GM20000 (cell line): ENCODE measurements at places on chromosomes 2 and 18.

GRCh38 chr2:100674666-100675065 is 111.9 kb downstream of the PDCL3 start:
- no peak for DNase-seq

DNA sequence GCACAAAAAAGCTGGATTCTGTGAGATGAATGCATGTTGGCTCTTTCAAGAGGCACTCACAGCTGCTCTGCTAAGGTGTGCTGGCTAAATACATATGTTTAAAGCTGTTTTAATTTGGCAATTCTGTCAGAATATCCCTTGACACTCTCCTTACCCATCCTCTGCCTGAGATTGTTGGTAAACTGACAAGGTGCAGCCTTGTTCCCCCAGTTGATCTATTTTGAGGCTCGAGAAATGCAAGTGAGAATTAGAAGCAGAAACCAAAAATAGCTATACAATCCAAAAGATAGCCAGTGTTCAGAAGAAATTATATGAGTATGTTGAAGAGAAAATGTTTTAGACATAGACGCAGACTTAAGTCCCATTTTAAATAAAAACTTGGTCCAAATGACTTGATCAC is 971.7 kb upstream of the GYPC start:
- DNase-seq = no peak

DNA sequence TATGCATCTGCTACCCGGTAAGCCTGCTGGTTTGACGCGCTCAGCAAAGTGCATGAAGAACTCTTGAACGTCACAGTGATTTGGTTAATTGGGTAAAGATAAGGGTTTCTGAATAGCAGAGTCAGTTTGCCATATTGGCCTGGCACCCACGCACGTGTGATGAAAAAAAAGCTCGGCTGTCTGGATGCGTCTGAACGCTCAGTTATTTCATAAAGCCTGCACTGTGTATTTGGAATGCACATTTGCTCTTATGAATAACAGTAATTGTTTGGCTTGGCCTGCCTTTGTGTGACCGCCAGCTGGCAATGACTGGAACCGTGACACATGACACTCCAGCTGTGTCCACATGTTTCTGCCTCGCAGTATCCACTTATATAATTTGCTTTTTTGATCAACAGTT is 129.2 kb upstream of the MEIS1 start:
- no peak for DNase-seq

- no peak for DNase-seq
Observed at GRCh38 chr18:2597639-2598038, 26.3 kb downstream of the NDC80 start.

DNA sequence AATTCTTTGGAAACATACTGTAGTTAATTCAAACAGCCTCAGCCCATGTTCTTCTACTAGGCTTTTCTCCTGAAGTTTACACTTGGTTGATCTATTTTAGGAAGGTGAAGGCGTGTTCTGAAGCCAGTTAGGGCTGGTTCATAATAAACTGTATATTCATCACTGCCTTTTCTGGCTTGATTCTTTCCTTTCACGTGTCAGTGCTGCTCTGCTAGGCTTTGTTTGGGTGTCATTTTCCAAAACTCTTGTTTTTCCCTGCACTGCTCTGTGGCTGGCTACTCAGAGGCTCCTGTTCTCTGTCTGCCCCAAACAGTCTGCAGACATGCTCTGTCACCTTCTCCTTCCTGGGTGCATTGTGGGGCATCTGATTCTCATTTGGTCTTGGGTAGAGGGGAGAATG is 136.1 kb downstream of the PARD3B start:
- no peak for DNase-seq

- no peak for DNase-seq
Observed at GRCh38 chr2:134737671-134738070, 18.9 kb upstream of the TMEM163 start.

GRCh38 chr18:2104620-2105462 is 466.5 kb downstream of the METTL4 start:
- DNase-seq = peak; percentile 61

- no peak for DNase-seq
Observed at GRCh38 chr2:11140492-11140891, 14.8 kb upstream of the SLC66A3 start.

- DNase-seq = no peak
Observed at GRCh38 chr2:96869281-96869821, 529 bp downstream of the SEMA4C start.
